Stomach (tissue), 19 donors: ENCODE measurements at places on chromosomes 2 and 18. TPM values are rescaled to one million over a fixed set of nuclear protein-coding genes. Genes with fewer than 3 reads are reported as not detected.

- DNase-seq = no peak
Measured at GRCh38 chr18:60404486-60405085, 32.0 kb upstream of the MC4R start.

DNA sequence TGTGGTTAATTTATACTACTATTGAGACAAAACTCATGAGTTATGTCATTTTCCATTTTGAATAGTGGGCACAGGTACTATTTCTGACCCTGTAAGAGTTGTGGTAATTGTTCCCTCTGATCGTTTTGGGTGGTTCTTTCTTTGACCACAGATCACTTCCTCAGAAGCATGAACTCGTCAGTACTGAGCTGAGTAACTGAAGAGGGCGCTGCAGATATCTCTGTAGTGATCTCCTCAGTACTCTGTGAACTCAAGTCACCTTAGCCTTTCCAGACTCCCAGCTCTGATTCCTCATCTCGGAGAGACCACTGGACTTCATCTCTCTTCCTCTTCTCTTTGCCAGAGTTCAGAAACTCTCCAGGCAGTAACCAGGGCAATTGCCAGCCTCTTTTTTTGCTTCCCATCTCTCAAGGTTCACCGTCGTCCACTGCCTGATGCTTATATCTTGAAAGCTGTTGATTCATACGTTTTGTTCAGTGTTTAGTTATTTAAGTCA is 9.4 kb upstream of the IL1RL1 start:
- DNase-seq = peak; percentile 54

- peak; percentile 23 for DNase-seq
Measured at GRCh38 chr2:189836644-189837043, 52.4 kb downstream of the PMS1 start.

GRCh38 chr2:229715895-229716507 is 1.6 kb upstream of the DNER start:
- peak; percentile 61 for DNase-seq

GRCh38 chr2:150174971-150175421 is 312.5 kb downstream of the RND3 start:
- DNase-seq = no peak

DNA sequence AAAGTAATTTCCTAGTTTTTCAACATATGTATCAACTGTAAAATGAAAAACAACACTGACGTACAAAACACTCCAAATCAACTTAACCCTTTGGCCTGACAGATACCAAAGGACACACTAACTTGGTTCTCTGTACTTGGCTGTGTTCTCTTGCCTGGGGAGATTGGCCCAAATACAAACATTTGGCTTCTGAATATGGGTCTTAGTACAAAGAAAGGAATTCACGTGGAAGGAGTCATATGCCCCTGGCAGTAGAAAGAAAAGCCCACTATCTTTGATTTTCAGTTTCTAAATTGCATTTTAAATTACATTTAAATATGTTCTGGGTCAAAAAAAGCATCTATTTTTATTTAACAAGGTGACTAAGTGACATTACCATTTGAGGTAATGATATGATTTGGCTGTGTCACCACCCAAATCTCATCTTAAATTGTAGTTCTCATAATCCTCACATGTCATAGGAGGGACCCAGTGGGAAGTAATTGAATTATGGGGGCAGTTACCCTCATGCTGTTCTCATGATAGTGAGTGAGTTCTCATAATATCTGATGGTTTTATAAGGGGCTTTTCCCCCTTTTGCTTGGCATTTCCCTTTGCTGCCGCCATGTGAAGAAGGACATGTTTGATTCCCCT is 153.6 kb upstream of the CCDC195 start:
- no peak for DNase-seq

DNA sequence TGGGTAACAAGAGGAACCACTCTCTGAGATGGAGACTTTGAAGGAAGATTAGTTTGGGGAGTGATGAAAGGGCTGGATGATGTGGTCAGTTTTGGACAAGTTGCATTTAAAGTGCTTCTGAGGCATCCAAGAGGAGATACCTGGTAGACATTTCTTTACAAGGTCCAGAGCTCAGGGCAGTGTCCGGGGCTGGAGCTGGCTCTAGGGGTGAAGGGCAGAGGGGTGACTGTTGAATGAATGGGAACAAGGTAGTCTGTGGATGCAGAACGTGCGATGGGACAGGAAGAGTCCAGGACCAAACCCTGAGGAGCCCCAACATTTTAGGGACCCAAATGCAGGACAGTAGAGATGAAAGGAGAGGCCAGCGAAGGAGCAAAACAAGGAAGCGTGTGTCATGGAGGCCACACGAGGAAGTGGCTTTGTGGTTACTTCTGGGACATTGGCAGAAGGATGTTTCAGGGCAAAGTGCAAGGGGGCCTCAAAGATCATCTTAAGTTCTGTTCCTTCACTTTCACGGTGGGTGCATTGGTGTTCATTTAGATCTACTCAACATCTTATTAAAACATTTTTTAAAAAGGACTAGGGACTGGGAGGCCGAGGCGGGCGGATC is 13.6 kb upstream of the GPR35 start:
- no peak for DNase-seq

GRCh38 chr2:151996243-151997003 is 102.4 kb downstream of the CACNB4 start:
- peak; percentile 12 for DNase-seq

DNA sequence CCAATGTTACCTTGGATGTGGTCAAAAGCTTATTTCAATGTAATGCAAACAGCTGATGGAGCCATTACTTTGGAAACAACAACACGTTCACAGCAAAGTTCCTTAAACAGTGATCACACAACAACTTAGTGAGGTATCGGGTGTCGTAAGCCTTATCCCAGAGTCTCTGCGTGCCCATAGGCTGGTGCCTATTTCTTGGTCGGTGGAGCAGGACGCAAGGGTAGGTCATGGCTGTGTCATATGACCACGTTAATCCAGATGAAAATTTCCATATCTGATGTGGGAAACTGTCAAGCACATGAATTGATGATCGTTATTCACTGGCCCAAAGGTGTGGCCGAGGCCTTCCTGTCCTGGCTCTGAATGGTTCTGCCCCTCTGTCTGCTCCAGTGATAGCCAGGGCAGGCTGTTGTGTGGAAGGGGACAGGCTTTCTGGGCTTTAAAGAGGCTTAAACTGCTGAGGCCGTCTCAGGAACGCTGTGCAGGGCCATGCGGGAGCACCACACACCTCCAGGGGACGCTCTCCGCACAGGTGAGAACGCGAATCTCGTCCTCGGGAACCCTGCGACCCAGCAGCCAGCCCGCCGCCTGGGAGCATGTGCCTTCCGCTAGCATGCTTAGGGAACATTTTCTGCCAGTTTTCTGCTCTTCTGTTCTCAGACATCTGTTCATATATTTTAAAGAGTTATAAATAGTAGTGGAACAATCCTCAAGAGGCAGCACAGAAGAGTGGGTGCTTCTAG is 90.6 kb downstream of the KCTD1 start:
- no peak for DNase-seq

- no peak for DNase-seq
Measured at GRCh38 chr18:11666176-11666575, 22.9 kb upstream of the GNAL start.

- DNase-seq = no peak
Measured at GRCh38 chr18:59229191-59229590, 9.2 kb downstream of the GRP start.

DNA sequence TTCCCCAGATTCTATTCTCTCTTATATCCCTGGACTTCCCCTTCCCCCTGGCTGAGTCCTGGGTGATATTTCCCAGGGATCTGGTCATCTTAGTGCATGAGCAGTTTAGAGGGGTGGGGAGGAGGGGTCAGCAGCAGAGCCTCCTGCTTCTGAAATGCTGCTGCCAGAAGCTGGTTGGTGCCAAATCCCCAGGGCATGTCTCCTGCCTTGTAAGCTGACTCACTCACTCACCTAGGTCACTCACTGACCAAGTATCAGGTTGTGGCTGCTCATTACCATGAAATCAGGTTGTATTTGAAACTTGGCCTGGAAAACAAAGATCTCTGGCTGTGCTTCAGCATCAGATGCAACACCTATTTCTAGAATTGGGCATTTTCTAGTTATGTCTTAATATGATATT is 14.3 kb downstream of the GPR39 start:
- DNase-seq = no peak

DNA sequence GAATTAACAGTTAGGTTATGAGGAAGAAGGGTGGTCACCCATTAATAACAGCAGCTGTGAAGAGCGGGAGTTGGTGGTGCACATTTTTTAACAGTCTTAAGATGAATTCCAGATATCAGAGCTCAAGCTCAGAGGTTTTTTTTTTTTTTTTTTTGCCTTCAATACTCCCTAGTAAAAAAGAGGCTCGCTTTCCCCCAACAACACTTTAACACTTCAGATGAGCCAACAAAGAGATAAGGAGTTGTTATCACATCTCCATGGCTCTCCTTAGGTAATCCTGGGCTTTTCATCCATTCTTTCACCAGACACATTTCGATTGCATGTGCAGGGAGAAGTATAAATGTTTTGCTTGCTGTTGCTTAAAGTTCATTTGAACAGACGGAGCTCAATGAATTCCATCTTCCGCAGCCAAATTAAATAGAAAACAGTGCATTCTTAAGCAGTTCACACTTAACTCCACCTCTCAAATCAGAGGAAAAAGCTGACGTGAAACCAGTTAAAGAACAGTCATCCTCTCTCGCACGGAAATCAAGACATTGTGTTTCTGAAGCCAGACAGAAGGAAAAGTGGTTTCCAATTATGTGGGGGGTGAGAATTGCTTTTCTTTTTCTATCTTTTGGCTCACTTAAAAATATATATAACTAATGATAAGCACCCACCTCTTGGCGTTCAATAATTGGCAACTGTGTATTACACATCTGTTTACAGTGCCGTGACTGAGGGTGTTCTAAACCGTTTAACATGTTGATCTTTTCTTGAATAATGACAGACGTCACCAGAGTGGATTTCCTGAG is 118.2 kb downstream of the ZNF521 start:
- peak; percentile 38 for DNase-seq

DNA sequence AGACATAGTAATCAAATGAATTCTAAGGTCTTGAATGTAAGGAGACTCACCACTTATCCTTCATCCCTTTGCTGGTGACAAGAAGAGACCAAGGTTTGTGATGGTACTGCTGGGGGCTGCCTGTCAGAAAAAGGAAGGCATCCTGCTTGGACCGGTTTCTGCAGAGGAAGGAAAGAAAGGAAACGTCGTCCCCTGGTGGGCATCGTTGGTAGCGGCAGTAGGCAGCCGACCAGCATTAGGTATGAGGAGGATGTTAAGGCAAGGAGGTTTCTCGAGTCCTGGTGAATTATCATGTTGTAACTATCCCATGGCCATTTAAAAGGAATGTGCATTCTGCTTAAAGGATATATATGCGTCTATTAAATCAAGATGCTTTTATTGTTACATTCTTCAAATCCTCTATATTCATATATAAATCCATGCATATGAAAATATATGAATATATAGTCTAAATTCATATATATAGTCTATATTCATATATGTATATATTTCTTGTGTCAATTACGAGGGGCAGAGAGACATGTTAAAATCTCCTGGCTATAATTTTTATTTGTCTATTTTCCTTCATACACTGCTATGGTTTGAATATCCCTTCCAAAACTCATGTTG is 94.4 kb upstream of the TGFA start:
- peak; percentile 89 for DNase-seq

GRCh38 chr2:104854498-104855220 is 744 bp downstream of the POU3F3 start:
- DNase-seq = no peak

GRCh38 chr2:108538000-108538625 is 3.8 kb downstream of the LIMS1 start:
- DNase-seq = no peak

- DNase-seq = no peak
Measured at GRCh38 chr2:64342195-64343099, 111.5 kb upstream of the LGALSL start.

- DNase-seq = no peak
Measured at GRCh38 chr2:101012054-101012705, 10.1 kb downstream of the RPL31 start.

DNA sequence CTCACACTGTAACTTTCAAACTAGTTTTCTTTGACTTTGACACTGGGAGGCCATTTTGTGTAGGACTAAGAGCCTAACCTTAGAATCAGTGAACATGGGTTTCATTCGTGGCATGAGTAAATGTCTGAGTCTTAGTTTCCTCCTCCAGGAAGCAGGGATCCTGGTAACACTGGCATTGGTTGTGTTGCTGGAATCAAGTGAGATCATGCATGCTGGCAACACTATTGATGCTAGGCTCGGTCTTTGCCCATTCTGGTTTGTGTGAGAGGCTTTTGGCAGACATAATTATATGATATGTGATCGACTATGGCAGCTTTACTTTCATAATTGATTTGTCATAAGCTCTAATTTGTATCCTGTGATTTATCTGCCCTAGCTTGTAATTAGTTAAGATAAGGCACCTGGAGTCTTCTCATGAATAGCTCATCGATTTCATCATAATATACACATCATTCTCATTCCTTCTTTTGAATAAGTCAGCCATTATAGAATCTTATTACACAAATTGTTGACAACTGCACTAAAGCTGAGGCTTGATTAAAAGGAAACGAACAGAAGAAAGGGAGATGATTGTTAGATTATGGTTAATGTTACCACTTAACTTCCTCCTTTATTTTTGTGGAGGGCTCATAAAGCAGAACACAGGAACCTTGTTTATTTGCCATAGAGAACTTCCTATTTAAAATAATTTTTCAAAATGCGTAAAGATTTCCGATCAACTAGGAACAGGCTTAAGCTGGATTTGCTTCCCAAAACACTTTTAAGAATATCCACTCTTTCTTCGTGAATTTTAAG is 12.6 kb downstream of the PPP1R1C start:
- DNase-seq = no peak

Gene REG1B
- total RNA-seq = not detected

Gene NXPH2
- not detected for total RNA-seq

Gene TTR
- 24.8 TPM for total RNA-seq

Gene STAM2
- 32.6 TPM for total RNA-seq

Gene ECEL1
- total RNA-seq = not detected

Gene FSIP2
- 3.1 TPM for total RNA-seq

Gene COL6A3
- total RNA-seq = 145 TPM

Gene RNASEH1
- total RNA-seq = 13.6 TPM

Gene C1GALT1C1L
- 1.3 TPM for total RNA-seq

Gene NIF3L1
- 39.6 TPM for total RNA-seq
